Effector memory CD8-positive, alpha-beta T cell (primary cell): ENCODE measurements at places on chromosomes 16 and 17.

DNA sequence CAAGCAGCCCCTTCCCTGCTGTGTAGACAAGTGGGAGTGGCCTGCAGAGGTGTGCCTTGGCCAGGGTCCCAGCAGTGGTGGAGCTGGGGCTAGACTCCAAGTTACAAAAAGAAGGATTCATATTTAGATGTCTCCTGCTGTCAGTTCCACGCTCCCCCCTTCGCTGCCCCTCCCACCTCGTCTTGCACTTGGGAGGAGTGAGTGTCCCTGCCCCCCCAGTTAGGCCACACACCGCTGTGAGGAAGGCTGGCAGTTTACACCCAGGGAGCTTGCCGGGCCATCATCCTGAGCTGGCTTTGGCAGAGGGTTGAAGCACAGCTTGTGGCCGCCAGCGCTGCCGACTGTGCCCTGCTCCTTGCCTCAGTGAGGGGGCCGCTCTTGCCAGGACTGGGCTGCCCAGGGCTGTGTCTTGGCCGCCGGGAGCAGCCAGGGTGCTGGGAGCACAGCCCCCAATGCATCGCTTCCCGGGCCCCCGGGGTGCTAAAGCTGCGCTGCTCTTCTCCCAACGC lies 44.3 kb downstream of the ELAC2 start:
- no peak overlapping the region for H3K4me3 ChIP-seq
- H3K27me3 ChIP-seq, result peaks cover 91% of the 10 kb centered on the region
- DNase-seq, result no peak
- no peak overlapping the region for H3K27ac ChIP-seq
- H3K4me1 ChIP-seq, result no peaks in the 10 kb centered on the region
- no peaks in the 10 kb centered on the region for H3K36me3 ChIP-seq

- H3K4me3 ChIP-seq, result no peak overlapping the region
- H3K36me3 ChIP-seq, result no peaks in the 10 kb centered on the region
- peak; percentile 72 for DNase-seq
These were observed 10.3 kb downstream of the NT5M start for GRCh38 chr17:17313350-17313991.

DNA sequence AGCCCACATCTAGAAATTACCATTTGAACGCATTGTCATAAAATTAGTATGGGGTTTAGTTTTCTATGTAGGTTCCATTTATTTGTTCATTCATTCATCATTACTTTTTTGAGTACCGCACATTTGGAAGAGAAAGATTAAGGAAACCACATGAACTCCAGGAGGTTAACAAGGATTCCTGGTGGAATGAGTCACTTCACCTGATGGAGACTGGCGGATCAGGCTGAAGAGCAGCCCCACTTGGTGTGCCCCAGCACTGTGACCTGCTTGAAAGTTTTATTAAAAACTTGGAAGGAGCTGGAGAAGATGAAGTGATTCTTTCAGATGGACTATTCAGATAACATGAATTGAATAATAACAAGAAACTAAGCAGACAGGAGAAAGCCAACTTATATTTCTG lies 293.6 kb upstream of the CDH11 start:
- DNase-seq, result no peak
- no peaks in the 10 kb centered on the region for H3K27me3 ChIP-seq
- H3K27ac ChIP-seq, result no peak overlapping the region
- no peak overlapping the region for H3K4me3 ChIP-seq

DNA sequence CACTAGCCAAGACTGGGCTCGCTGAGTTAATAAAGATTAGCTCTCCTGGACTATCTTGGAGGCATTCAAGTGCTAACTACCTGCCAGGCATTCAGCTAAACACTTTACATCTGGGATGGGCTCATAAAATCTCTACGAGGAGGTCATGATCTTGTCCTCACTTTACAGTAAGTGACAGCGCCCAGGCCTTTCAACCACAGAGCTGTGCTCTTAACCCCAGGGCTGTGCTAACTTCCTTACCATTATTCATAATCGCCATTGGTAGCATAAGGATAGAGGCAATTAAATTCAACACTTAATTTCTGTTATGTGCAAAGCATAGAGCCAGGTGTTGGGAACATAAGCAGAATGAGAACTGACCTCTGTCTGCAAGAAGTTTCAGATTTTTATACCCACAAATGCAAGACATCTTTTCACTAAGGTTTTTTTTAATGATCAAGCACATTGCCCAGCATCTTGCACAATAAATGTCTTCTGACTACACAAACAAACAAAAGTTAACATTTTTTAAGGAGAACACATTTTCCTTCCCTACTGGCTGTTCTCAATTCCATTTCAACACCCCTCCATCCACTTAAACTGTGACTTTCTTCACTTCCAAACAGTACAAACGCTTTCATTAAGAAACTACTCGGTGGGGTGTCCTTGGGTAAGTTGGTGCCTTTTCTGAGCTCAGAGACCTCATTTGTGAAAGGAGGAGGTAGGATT lies 172.3 kb downstream of the C16orf78 start:
- no peaks in the 10 kb centered on the region for H3K36me3 ChIP-seq
- DNase-seq, result no peak
- no peak overlapping the region for H3K27ac ChIP-seq
- no peak overlapping the region for H3K4me3 ChIP-seq
- H3K4me1 ChIP-seq, result no peaks in the 10 kb centered on the region

DNA sequence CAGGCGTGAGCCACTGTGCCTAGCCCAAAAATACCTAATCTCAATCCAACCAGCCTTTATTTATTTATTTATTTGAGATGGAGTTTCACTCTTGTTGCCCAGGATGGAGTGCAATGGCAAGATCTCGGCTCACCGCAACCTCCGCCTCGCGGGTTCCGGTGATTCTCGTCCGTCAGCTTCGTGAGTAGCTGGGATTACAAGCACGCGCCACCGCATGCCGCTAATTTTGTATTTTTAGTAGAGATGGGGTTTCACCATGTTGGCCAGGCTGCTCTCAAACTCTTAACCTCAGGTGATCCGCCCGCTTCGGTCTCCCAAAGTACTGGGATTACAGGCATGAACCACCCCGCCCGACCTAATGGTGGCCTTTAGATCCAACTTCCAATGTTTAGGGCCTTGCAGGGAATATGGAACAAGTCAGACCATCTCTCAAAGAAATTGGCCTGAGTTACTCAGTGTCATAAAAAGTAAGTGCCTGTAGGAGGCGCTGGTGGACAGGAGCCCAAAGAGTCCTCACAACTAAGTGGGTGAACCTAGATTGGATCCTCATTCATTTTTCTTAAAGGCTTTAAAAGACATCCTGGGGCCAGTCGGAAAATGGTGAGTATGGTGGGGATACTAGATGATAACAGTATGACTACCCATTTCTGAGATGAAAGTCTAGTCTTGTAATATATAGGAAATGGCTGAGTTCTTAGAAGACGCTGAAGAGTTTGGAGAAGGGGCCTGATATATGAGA lies 4.6 kb downstream of the ZSCAN10 start:
- H3K4me1 ChIP-seq, result peaks cover 18% of the 10 kb centered on the region
- peaks cover 13% of the 10 kb centered on the region for H3K36me3 ChIP-seq
- H3K27me3 ChIP-seq, result no peaks in the 10 kb centered on the region
- peak; percentile 57 for DNase-seq
- no peak overlapping the region for H3K27ac ChIP-seq

GRCh38 chr17:56395787-56396186 lies 197.7 kb upstream of the NOG start:
- no peak overlapping the region for H3K4me3 ChIP-seq
- H3K27ac ChIP-seq, result no peak overlapping the region
- H3K36me3 ChIP-seq, result no peaks in the 10 kb centered on the region
- H3K27me3 ChIP-seq, result peaks cover 1% of the 10 kb centered on the region
- no peaks in the 10 kb centered on the region for H3K4me1 ChIP-seq
- DNase-seq, result no peak

DNA sequence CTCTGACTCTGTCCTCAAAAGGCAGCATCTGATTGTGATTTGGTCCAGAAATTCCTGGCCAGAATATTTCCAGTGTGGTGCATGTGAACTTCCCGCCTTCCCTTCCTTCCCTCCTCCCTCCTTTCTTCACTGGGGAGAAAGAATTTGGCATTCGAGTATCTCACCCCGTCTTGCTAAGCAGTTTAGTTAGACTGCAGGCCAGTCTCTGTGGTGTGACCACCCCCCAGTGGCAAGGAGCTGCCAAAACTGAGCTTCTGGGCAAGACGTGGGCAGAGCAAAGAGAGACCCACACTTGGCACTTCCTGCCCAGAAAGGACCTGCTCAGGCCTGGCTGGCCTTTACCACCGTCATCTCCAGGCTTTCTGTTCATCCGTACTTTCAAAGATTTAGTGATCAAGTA lies 36.4 kb downstream of the SNX20 start:
- H3K4me3 ChIP-seq, result no peak overlapping the region
- no peak overlapping the region for H3K27ac ChIP-seq
- H3K36me3 ChIP-seq, result no peaks in the 10 kb centered on the region
- H3K27me3 ChIP-seq, result peaks cover 12% of the 10 kb centered on the region
- peak; percentile 12 for DNase-seq

- H3K4me3 ChIP-seq, result peak overlapping the region; percentile 87
- peak overlapping the region; percentile 81 for H3K27ac ChIP-seq
- peaks cover 11% of the 10 kb centered on the region for H3K36me3 ChIP-seq
- H3K27me3 ChIP-seq, result no peaks in the 10 kb centered on the region
- peaks cover 36% of the 10 kb centered on the region for H3K4me1 ChIP-seq
- DNase-seq, result no peak
These were observed 1.5 kb downstream of the MINK1 start for GRCh38 chr17:4834681-4835020.

DNA sequence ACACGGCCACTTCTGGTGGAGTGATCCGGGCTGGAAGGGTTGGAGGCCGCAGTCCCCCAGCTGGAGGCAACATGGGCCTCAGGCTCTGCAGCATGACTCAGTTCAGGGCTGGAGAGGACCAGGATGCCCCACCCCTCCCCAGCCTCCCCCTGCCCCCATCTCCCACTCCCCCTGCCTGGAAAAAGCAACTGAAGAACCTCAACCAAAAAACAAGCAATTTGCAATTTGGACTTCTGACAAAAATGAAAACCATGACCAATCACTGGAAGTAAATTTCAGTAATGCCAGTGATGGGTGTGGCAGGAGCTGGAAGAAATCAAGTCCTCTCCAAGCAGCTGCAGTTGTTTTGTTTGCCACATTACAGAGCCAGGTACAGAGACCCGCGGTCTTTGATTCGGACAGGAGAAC lies 6.6 kb upstream of the MIF4GD start:
- H3K27ac ChIP-seq, result no peak overlapping the region
- peaks cover 24% of the 10 kb centered on the region for H3K36me3 ChIP-seq
- peaks cover 4% of the 10 kb centered on the region for H3K4me1 ChIP-seq
- no peaks in the 10 kb centered on the region for H3K27me3 ChIP-seq
- no peak for DNase-seq

DNA sequence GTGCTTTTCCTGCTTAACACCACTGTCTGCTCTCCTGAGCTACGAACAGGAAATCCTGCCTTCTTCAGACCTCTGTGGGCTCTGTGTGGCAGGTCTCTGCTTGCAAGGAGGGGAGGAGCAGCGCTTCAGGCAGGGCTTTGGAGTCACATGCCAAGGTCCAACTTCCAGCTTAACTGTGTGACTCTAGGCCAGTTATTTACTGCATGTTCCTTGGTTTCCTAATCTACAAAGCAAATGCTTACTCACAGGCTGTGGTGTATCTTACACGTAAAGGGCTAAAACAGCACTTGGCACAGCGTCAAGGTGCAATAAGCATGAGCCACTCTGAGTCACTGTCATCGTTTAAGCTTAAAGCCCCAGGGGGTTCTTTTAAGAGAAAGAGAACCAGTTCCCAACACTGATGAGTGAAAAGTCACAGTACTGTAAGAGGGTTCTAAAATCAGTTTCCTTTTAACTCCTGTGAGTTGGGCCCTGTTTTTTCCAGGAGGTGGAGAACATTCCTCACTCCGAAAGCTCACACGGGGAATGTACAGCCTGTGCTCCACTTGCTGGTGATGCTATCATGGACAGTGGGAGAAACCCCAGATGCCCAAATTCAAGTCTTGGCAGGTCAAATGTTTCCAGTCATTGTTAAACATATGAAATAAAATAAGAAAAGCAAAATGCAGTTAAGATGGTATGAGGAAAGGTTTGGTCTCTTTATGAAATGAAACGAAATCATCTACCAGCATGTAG lies 54.1 kb upstream of the BCAR1 start:
- no peak overlapping the region for H3K4me3 ChIP-seq
- no peaks in the 10 kb centered on the region for H3K27me3 ChIP-seq
- no peak for DNase-seq
- peaks cover 6% of the 10 kb centered on the region for H3K4me1 ChIP-seq
- peaks cover 24% of the 10 kb centered on the region for H3K36me3 ChIP-seq

DNA sequence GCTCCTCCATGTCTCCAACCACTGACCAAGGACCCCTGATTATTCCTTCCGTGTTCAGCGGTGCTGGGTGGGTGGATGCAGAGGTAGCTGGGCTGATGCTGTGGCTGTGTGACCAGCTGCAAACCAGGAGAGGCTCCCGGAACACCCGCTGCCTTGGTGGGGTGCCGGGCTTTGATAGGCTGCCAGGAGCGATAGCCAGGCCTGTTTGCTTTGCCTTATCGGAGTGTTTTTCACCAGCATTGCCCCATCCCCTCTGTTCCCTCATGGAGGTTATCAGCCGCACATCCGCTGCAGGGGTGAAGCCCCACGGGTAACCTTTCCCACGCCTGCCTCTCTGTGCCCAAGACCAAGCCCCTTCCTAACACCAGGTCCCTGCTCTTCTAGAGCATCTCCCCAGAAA lies 354.3 kb downstream of the C16orf95 start:
- H3K27me3 ChIP-seq, result peaks cover 76% of the 10 kb centered on the region
- no peak overlapping the region for H3K4me3 ChIP-seq
- H3K36me3 ChIP-seq, result no peaks in the 10 kb centered on the region
- no peak overlapping the region for H3K27ac ChIP-seq
- DNase-seq, result no peak

GRCh38 chr17:29032857-29033197 lies 10.1 kb upstream of the PIPOX start:
- no peak overlapping the region for H3K4me3 ChIP-seq
- no peaks in the 10 kb centered on the region for H3K36me3 ChIP-seq
- H3K4me1 ChIP-seq, result no peaks in the 10 kb centered on the region
- H3K27me3 ChIP-seq, result peaks cover 64% of the 10 kb centered on the region
- no peak overlapping the region for H3K27ac ChIP-seq

DNA sequence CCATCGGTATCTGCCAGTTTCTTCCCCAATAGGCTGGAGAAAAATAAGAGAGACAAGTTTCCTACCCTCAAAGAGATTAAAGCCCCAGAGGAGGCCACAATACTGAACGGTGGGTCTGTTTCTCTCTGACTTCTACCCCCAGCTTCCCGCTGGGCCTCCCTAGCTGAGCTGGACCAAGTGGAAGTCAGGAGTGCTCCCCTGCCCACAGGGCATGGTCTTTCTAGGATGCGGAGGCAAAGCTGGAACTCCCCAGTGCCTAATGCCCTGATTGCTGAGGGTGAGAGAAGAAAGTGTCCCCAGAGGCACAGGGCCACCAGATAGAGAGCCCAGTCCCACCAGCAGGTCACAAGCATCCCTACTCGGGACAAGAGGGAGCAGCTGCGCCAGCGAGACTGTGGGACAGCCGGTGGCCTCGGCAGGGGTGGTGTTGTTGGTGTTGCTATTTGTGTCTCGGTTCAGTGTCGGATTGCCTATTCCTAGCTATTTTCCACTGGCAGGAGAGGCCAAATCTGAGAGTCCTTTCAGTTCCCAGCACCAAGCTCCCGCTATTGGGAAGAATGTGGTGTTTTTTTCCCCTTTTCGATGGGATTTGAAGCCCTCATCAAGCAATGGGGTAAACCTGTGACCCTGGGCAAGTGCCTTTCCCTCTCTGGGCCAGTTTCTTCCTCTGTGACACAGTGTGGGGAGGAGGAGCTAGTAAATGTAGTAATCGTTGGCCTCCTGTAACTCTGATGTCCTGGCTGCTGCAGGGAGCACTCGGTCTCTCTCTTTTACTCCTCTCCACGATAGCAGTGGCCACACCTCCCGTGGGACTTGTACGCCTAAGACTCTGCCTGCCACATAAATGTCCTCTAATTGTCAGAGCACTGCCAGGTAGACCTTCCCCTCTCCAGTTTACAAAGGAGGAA lies 22.5 kb upstream of the TBX2 start:
- no peak for DNase-seq
- H3K36me3 ChIP-seq, result no peaks in the 10 kb centered on the region
- H3K27ac ChIP-seq, result no peak overlapping the region
- H3K4me3 ChIP-seq, result no peak overlapping the region
- no peaks in the 10 kb centered on the region for H3K4me1 ChIP-seq
- H3K27me3 ChIP-seq, result no peaks in the 10 kb centered on the region
